ENCODE measurements at places on chromosomes 4 and X. TPM values are rescaled to one million over a fixed set of nuclear protein-coding genes. Genes with fewer than 3 reads are reported as not detected.

Gene DUSP9
- total RNA-seq = 0.05 TPM

Gene HPSE
- 12.0 TPM for total RNA-seq

Gene USP17L26
- not detected for total RNA-seq

Gene PABPC4L
- 1.0 TPM for total RNA-seq

Gene MPP1
- total RNA-seq = 59.2 TPM

Gene STK32B
- total RNA-seq = 24.2 TPM

Gene TMEM165
- total RNA-seq = 169 TPM

All from dermis blood vessel endothelial cell (primary cell).